ENCODE measurements at places on chromosomes 4 and X.
A peak's percentile ranks its signal among the peaks of the same experiment; 100 is the strongest.

GRCh38 chr4:138890891-138891570, 124.5 kb upstream of the NOCT start:
- no peak for DNase-seq

GRCh38 chr4:82643994-82644733, 82.4 kb upstream of the TMEM150C start:
- no peak for DNase-seq

DNA sequence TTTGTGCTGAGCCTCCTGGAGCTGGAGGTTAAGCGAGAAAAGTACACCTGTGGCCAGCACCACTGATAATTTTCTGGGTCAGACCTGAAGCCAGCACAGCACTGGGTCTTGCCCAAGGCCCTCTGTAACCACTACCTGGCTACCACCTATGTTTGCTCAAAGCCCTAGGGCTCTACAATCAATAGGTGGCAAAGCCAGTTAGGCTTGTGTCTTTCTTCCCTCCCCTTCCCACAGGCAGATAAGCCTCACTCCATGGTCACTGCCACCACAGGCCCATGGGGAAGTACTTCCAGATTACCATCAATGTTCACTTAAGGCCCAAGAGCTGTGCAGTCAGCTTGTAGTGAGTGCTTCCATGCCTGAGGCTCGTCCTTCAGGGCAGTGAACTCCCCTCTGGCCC, 35.2 kb upstream of the ARMCX4 start:
- no peak for DNase-seq

DNA sequence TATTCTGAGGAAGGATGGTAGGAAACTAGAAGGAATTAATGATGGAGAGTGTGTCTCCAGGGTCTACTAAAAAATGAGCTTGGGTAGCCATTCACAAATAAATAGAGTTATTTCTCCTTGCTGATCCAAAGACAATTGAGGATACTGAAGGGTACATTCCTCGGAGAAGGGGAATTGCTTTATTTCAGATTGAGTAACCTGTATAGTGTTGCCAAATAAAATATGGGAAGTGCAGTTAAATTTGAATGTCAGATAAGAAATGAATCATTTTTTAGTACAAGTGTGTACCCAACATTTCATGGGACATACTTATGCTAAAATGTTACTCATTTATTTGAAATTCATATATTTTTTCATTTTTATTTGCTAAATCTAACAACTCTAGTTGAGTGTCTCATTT, 16.0 kb upstream of the VSIG1 start:
- DNase-seq = no peak

- DNase-seq = no peak
Measured at GRCh38 chr4:129676934-129677333, 581.0 kb downstream of the C4orf33 start.

- no peak for DNase-seq
Measured at GRCh38 chr4:52173470-52174045, 122.5 kb downstream of the SPATA18 start.

GRCh38 chr4:79848329-79848728, 224.7 kb downstream of the ANTXR2 start:
- no peak for DNase-seq

DNA sequence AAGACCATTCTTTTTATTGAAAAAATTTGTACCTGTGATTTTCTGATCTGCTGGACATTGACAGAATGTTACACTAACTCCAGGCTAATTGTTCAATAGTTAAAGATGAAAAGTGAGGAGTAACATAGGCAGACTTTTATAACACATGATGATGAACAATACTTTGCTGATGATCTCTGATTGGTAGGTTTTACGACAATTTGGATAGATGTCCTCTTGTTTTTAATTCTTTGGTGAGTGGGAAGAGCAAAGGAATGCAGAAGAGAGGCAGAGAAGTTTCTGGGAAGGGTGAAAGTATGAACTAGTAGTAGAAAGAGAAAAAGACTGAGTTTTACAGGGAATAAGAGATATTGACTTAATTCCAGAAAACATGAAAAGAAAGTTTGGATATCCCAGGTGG, 267.3 kb upstream of the HAND2 start:
- no peak for DNase-seq

GRCh38 chr4:87053176-87053658, 118.4 kb downstream of the AFF1 start:
- DNase-seq = no peak

DNA sequence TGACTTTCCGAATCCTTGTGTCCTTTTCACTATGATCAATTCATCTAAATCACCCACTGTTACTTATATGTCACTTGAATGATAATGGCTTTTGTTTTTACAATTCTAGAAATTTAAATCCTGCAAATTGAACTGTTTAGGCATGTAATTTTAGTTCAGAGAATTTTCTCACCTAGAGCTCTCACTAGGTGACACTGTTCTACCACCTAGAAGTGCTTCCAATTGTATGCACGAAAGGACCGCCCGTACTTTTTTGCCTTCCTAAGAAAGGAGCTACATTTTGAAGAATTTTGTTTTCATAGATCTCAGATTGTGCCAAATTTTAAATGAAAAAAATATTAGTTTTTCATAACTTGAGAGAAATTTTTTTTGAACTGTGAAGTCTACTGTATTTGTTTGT, 481.6 kb upstream of the FSTL5 start:
- DNase-seq = no peak

DNA sequence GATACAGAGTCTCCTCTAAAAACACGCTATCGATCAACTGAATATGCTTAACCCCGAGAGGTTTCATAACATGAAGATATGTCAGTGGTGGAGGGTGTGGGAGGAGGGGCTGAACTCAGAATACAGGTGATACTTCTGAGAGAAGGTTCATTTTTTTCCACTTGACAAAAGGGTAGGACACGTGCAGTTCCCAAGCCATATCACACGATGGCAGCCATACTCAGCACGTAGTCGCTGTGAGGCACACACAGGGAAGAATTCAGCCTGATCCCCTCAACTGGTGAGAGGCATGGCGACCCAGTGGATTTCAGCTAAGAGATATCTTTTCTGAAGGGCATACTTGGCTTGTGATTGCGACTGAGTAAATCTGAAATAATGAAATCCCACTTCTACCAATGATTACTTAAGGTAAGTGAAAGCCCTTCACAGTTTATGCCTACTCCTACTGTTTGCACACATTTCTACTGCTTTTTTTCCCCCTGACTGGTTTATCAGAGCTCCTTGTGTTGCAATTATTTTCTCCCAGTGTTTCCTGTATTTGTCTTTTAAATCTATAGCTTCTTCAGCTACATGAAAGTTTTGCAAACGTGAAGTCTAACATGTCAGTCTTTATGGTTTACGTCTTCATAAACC, 133.1 kb downstream of the CORIN start:
- peak; percentile 41 for DNase-seq

DNA sequence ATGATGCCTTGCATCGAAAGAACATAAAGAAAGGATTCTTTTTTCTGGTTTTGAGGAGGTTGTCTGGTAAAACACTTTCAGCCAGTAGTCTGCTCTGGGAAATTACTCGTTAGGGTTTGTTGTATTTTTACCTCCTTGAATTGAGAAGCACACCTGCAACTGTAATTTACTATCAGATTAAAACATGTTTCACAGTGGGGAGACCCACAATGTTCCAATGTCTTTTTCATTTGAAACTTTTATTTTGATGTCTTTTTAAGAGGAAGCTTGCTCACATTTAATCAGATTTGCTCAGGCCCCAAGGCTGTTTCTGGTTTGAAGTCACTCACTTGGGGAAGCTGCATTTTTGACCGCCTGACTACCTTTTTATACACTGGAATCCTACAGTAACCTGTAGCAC, 12.0 kb downstream of the TMEM154 start:
- no peak for DNase-seq

DNA sequence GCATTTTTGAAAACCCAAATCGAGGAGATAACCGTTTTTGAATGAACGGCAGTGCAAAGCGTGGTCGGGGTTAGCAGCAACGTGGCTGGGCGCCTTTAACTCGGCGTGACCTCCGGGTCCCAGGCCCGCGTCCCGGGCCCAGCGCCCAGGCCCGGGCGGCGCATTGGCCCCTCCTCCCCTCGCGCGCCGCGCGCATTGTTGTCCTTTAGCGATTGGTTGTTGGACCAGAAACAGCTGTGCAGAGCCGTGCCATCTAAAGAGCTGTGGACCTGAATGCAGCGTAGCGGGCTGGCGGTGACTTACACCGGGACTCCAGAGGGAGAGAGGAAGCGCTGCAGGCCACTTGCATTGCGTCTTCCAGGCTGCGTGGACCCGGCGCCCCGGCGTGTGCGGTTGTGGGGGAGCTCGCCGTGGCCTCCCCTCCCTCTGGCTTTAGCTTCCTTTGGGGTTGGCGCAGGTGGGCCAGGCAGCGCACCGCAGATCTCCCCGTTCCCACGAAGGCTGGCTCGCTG, at the start of gene STOX2:
Gene STOX2, plus strand, starts transcription at position 227 of the 512 bp plus-strand sequence. CDS start 1,484 bp downstream, outside the sequence.
- DNase-seq = no peak

GRCh38 chrX:71997320-71997719, 86.7 kb downstream of the NHSL2 start:
- no peak for DNase-seq

DNA sequence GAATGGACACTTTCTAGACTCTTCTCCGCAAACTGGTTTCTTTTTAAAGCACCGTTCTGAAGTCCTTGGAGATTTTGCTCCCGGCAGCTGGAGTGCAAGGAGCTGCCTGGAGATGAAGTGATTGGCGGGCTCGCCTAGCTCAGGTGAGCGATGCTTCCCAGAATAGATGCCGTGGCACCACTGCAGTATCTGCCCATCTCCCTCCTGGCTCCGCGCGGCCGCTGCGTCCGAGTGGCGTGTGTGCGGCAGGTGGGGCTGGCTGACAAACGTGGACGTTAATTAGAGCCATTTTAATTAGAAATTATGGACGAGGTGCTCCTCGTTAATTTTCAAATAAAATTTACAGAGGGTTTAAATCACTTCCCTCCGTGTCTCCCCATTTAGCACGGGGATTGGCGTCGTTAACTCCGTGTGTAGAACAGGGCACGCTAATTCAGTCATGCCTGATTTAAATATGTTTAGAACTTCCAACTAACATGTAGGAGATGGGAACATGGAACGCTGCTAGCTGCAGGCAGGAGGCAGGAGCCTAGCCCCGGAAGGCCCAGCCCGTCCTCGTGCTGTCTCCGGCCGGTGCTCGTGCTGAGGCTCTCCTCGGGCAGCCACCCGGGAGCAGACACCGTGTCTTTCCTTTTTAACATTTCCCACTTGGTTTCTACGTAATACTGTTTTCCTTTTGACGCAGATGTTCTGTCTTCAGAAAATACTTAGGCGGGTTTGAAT, 11.6 kb downstream of the UVSSA start:
- DNase-seq = no peak

- no peak for DNase-seq
Measured at GRCh38 chrX:38484607-38485498, 76.5 kb upstream of the TSPAN7 start.

GRCh38 chr4:60745800-60746571, 454.1 kb upstream of the ADGRL3 start:
- DNase-seq = no peak
